ENCODE measurements at places on chromosomes 5 and 9.

GRCh38 chr5:32298059-32298415 is 14.7 kb downstream of the MTMR12 start:
- no peak for DNase-seq

DNA sequence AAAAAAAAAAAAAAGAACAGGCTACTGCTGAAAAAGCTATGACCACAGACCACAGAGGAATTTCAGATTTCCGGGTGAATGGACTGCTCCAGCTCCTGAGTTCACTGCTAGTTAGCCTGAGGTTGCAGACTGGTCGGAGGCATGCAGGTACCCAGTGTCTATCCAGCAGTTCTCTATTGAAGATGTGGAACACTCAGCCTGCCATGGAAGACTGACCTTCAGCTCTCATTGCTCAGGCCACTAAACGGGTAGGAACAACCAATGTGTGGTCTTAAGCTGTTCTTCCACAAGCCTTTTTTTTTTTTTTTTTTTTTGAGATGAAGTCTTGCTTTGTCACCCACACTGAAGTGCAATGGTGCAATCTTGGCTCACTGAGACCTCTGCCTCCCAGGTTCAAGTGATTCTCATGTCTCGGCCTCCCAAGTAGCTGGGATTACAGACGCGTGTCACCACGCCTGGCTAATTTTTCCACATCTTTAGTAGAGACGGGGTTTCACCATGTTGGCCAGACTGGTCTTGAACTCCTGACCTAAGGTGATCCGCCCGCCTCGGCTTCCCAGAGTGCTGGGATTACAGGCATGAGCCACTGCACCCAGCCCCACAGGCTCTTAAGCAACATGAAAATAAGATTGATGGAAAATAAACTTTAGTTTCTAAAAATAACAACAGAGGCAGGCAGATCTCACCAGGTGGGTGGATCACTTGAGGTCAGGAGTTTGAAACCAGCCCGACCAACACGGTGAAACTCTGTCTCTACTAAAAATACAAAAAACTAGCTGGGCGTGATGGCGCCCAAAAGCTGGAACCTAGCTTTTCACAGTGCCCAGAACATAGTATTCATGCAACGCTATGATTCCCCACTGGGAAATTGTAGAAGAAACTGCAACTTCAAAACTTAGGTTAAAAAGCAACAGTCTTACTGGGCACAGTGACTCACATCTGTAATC is 20.0 kb upstream of the NPM1 start:
- DNase-seq, result peak; percentile 68

DNA sequence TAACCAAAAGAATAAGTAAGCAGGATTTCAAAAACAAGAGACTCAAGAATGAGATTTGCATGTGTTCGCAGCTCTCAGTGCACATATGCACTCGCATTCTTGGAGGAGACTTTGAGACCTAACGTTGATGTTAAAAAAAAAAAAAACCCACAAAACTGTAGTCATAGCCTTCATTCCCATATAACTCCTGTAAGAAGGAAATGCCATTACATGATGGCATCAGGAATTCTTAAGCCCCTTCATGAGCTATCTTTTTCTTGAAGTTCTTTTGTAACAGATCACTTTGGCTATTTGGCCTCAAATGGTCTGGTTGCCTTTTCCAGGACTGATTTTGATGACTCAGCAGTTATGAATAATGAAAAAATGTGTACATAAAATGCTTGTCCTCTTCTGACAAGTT is 113.8 kb downstream of the ALDH1A1 start:
- peak; percentile 39 for DNase-seq

DNA sequence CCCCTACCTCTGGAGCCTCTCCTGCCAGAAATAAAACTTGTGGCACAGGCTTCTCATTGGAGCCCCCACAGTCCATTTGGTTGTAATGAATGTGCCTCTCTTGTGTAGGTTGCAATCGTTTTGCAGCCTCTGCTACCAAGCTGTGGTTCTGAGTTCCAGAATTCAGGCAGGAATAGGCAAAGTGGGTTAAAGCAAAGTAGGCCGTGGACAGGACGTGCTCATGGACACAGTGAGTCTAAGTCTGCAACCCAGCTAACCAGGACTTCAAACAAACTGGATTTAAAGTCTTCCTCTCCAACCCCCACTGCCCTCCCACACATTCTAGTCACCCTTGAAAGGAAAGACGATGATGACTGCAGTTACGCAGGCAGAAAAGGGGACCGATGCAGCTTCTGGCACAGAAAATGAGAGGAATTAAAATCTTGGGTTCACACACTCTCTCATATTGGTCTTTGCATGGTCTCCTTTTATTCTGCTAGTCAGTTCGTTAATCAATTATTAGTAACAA is 260.0 kb downstream of the PIK3R1 start:
- DNase-seq, result no peak

GRCh38 chr5:54205918-54206317 is 104.5 kb downstream of the ARL15 start:
- no peak for DNase-seq

- no peak for DNase-seq
Measured at GRCh38 chr9:138009803-138010690, 132.5 kb downstream of the CACNA1B start.

GRCh38 chr5:61334868-61335615 is 3.0 kb downstream of the ZSWIM6 start:
- DNase-seq, result peak; percentile 82

GRCh38 chr9:135526730-135527571 is 5.7 kb downstream of the LCN1 start:
- DNase-seq, result no peak

- peak; percentile 66 for DNase-seq
Measured at GRCh38 chr9:132074736-132075135, 4.9 kb downstream of the MED27 start.

DNA sequence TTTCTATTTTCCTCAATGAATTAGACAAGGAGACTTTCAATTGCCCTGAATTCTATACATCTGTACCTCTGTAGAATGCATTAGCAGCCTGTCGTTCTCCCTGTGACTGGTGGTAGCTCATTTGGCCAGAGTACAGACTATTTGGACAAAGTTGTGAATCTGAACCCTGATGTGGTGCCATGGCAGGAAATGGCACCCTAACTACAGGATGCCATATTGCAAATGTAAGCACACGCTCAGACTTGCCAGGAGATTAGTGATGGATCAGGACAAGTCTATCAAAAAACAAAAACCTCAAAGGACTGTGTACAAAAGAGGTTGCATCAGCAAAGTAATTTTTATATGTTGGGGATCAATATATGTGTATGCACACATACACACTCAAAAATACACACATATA is 58.3 kb downstream of the SVEP1 start:
- no peak for DNase-seq

- DNase-seq, result peak; percentile 99
Measured at GRCh38 chr9:16964228-16964627, 93.8 kb upstream of the BNC2 start.

DNA sequence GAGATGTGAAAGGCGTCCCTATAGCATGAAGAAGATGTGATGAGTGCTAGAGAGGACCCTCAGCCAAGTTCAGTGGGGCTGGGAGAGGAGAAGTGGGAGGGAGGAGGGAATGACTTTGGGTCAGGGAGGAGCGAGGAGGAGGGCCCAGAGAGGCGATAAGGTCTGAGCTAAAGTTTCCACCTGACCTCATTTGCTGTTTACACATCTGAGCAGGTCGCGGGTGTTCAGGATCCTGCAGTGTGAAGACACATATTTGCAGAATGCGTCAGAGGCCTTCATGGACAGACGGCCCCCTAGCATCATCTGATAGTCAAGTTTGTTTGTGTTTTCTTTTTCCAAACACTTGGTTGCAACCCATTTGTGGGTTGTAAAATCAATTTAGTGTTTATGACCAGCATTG is 18.9 kb upstream of the IGFBPL1 start:
- peak; percentile 56 for DNase-seq
